Kasumi-1 (cell line): ENCODE measurements at places on chromosomes 2 and 18.

- DNase-seq: peak; percentile 46
Measured at GRCh38 chr2:71223767-71224333, 3.1 kb downstream of the PAIP2B start.

DNA sequence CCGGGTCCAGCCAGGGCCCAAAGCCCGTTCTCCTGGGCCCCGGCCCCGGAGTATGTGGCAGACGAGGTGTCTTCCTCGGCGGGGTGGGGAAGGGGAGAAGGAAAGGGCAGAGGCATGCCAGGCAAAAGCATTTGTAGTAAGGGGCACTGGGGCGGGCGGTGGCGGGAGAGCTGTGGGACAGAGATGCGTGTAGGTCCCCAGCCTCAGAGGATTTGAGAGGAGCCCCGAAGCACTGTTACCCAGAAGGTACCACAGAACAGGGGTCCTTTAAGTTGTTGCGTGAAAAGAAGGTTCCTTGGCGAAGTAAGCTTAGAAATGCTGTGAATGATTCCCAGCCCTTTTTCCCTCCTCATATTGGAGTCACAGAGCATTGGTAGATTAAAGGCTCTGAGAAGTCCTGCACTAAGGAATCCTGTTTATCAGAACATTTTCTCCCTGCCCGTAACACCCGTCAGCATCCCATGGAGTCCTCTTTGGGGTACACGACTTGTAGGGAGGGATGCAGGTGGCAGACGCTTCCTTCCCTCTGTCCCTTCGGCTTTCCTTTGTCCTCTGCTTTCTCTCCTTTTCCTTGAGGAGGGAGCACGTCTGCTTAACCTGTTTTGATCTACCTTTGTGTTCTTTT, 12.5 kb downstream of the GAREM2 start:
- DNase-seq: no peak

DNA sequence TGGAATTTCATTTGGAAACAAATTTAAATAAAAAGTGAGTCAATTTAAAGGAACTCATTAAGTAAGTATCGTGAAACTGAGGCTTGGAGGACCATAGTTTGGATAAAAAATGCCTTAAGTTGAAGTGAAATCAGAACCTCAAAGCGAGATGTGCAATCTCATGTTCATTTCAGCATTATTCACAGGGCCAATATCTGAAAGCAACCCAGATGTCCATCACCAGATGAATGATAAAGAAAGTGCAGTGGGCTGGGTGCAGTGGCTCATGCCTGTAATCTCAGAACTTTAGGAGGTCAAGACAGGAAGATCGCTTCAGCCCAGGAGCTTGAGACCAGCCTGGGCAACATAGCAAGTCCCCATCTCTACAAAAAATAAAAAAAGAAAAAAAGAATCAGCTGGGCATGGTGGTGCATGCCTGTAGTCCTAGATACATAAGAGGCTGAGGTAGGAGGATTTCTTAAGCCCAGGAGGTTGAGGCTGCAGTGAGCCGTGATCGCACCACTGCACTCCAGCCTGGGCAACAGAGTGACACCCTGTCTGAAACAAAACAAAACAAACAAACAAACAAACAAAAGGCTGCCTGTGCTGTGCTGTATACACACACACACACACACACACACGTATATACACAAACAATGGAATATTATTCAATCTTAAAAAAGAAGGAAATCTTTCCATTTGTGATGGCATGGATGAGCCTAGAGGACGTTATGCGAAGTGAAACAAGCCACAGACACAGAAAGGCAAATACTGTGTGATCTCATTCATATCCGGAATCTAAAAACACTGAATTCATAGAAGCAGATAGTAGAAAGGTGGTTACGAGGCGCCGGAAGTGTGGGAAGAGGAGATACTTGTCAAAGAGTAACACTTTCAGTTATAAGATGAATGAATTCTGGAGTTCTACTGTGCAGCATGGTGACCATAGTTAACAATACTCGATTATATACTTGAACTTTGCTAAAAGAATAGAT, 14.5 kb downstream of the SH3RF3 start:
- peak; percentile 43 for DNase-seq

DNA sequence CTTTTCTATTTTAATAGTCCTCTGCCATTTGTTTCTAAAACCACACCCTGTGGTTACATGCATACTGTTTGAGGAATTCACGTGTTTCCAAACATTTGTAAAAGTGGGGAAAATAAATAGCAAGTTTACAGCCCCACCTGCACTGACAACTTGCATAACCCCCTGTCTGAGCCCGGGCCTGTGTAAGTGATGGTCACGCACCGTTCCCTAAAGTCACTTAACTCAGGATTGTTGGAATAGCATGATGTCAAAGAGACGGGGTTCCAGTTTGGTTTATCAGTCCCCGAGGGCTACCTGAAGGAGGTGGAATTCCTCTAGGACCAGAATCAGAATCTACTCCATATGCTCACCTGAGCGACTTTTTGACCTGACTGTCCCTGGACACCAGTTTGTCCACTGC, 30.5 kb downstream of the ACKR3 start:
- DNase-seq: no peak

DNA sequence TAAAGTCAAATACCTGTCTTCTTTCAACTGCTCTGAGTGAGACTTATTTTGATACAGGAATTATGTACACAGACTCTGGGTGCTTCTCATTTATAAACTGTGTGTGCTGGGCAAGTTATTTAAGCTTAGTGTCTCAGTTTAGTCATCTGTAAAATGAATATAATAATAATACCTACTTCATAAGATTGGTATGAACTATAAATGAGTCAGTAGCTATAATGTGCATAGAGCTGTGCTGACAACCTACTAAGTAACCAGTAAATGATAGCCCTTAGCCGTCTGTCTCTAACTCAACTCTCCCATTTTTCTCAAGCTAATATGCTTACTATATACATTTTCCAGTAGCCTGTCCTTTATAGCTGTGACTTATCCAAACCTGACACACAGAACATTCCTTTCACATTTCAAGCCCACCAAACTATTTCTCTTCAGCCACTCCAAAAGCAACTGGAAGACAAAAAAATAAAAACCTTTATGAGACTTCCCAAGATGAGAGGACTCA, 319.8 kb downstream of the ETAA1 start:
- DNase-seq: no peak

GRCh38 chr2:149075853-149076252, 37.4 kb downstream of the LYPD6B start:
- no peak for DNase-seq

DNA sequence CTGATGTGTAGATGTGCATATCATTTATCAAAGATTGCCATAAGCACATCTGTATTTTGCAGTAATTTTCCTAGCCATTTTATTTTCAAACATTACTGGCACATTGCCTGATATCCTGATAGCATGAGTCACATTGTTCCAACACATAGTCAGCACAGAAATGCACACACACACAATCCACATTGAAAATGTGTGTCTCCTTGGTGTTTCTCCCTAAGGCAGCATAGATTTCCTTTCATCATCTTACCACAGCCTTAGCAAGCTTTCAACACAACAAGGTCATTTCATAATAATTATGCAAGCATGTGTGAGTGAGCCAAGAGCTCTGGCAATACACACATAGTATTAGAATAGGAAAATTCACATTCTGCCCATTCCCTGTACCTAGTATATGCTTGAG, 245.4 kb upstream of the MEIS1 start:
- DNase-seq: peak; percentile 1

DNA sequence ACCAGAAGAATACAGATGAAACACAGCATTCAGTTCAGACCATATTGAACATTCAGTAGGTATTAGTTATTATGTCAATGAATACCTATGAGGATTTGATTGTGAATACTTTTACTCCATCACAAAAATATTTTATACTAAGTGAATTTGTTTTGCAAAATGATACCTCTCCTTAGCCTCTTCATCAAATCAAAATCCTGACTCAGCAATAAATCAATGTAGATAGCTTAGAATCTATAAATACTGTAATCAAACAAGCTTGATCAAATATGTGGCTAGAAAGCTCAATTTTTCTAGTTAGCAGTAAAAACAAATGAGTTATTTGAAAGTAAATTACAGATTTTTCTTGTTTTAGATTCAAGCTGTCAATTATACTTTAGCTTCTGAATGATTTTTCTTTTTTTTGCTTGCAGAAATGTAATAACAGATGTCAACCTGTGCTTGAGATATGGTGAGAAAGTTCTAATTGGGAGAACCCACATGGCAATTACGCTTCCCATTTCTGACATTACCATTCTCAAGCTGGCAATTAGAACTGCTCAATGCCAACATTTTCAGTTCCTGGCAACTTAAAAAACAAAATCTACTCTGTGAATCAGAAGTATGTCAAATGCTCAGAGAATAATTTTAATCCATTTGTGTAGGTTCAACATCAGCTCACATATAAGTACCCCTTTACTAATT, 109.6 kb downstream of the PRELID3A start:
- DNase-seq: no peak

- DNase-seq: no peak
Measured at GRCh38 chr2:54955358-54956110, 94.7 kb downstream of the RTN4 start.

DNA sequence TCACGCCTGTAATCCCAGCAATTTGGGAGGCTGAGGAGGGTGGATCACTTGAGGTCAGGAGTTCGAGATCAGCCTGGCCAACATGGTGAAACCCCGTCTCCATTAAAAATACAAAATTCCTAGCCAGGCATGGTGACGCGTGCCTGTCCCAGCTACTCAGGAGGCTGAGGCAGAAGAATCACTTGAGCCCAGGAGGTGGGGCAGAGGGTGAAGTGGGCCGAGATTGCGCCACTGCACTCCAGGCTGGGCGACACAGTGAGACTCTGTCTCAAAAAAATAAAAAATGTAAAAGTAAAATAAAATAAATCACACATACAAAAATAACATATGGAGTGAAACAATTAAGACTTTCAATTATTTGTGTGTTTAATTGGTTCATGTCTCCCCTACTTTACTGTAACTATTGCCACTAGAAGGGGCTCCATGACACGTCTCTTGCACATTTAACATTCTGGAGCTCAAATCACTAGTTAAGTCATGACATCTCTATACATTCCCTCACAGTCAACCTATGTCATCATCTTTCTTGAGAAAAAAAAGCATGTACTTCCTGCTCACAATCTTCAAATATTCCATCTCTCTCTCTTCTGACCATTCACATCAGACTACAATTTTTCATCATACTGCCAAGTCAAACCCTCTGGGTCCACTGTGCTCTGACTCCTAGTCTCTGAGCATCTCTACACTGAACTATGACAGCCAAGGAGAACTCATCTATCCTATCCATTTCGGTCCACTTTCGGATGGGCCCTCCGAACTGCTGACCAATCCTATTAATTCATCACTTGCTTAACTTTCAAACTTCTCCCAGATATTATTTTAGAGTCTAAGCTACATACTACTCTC, 6.7 kb downstream of the GFPT1 start:
- DNase-seq: no peak

- DNase-seq: no peak
Measured at GRCh38 chr2:108444941-108445840, 3.8 kb upstream of the GCC2 start.

DNA sequence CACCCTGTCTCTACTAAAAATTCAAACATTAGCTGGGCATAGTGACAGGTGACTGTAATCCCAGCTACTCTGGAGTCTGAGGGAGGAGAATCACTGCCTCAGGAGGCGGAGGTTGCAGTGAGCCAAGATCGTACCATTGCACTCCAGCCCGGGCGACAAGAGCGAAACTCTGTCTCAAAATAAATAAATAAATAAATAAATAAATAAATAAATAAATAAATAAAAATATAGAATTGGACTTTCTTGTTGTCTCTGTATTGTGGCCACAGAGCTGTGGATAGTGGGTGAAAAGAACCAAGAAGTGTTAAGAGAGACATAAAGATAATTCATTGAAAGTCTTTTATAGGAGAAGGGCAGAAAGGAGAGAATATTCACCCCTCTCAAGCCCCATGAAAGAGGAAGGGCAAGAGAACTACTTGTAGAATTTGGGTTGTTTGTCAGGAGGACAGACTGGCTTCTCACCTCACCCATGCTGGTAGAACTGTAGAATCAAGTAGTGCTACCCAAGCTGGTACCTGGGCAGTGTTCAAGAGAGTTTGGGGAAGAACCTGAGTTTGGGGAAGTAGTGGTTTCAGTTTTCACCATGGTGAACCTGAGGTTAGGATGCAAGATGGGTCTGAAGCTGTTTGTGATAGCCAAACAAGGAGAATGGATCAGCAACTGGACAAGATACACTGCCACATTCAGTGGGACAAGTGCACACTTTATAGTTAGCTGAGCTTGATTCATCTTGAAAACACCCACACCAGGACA, 256.5 kb downstream of the CD226 start:
- no peak for DNase-seq

DNA sequence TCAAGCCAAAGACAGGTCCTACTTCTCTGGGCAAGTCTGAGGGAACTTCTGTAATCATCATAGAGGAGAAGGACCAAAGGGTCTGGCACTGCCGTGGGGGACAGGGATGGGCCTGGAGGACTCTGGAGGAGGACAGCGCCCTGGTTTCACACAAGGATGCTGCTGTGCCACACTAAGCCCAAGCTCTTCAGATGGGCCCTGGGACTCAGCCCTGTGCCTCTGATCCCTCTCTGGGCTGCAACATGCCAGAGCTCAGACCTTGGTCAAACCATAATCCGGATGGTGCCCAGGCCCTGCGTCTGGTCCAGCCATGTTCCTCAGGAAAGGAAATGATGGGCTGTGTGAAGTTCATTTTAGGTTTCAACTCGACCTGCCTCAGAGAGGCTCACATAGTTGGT, 222.0 kb upstream of the COPS8 start:
- no peak for DNase-seq

DNA sequence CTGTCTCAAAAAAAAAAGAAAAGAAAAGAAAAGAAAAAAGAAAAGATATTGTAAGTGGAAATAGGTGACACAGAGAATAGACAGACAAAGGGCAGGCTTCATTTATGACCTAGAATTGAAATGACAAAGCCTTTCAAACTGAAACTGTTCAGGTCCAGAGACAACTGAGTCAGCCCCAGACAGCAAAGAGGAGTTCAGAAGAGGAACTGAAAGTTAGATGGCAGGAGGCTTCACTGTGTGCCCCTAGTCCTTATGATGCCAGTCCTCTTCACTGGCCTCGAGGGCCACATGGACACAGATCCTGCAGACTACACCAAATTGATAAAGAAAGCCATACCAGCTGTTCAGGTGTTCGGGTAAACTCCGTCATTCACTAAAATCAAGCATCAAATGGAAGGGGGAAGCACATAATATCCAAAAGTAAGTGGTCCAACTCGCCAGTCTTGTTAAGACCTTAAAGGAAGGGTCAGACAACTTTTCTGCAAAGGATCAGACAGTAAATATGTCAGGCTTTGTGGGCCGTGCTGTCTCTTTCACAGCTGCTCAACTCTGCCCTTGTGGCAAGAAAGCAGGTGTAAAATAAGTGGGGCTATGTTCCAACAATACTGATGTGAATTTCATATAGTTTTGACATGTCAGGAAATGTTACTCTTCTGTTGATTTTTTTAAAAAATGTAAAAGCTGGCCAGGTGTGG, 231.9 kb upstream of the MGAT5 start:
- no peak for DNase-seq

DNA sequence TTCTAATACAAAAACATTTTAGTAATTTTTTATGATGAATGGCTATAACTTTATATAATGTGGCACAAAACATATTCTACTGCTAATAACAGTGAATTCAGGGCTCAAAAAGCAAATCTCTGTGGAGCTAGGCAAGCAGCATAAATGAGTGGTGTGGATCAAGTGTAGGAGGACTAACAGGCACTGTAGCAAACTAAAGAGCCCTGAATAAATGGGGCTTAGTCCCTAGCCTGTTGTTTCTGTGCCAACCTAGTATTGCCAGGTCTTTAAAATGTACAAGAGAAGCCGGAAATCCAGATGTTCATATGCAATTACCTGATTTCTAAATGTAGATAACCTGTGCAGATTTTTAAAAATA, 18.5 kb downstream of the REL start:
- no peak for DNase-seq
